ENCODE measurements at places on chromosomes 4 and X.

GRCh38 chr4:26490111-26490959 is at the start of gene CCKAR:
Gene CCKAR, minus strand, starts transcription at chr4:26490484. Its CDS starts 217 bp downstream, at chr4:26490267.
- DNase-seq, result no peak

GRCh38 chrX:52574416-52575275 is 57.8 kb upstream of the XAGE1B start:
- DNase-seq, result peak; percentile 1

DNA sequence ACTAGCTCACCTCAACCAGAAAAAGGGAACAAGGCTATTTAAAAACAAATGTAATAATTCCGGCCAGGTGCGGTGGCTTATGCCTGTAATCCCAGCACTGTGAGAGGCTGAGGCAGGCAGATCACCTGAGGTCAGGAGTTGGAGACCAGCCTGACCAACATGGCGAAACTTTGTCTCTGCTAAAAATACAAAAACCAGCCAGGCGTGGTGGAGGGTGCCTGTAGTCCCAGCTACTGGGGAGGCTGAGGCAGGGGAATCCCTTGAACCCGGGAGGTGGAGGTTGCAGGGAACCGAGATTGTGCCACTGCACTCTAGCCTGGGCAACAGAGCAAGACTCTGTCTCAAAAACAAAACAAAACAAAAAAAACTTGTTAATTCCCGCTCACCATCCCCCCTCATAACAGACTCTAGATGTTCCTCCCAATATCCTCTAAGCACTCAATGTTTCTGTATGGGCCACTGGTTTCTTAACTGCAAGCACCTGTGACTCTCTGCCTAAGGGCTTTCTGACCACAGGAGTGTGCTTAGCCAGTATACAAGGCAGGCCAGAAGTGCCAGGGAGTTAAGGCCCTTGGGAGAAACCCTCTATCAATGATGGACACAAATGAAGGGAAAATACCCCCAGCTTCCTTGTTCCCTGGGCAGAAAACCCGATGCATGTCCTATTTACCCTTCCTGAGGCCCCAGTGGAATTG is 21.0 kb upstream of the THOC2 start:
- no peak for DNase-seq

DNA sequence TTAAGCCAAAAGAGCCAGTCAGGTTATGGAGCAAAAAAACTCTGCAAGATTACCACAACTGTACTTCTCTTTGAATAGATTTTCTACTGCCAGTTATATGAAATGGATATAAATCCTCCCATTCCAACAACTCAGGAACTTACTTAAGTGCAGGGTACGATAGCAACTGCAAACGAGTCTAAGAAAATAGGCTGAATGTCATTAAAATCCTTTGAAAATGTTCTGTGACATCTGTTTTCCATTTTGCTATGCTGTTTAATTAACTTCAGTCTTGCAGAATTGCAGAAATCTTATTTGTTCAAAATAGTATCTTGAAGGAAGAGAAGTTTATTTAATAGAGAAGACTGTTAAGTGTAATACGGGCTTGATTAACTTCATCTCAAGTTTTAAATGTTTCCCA is 243.8 kb downstream of the PALLD start:
- DNase-seq, result no peak

DNA sequence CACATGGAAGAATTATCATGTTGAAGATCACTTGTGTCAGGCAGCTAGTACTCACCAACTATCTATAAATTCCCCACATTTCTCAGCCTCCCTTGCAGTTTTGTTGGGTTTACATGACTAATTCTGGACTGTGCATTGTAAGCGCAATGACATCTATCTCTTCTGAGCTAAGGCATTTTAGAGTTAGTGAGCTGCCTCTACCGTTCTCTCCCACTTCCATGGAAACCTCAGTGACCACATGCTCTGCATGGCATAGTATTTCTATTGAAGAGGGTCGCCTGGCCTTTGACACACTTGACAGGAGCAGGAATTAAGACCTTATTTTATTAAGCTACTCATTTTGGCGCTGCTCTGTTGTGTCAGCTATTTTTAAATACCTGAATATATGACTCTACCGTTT is 67.5 kb upstream of the NPY2R start:
- no peak for DNase-seq

GRCh38 chr4:25901030-25901430 is 13.0 kb upstream of the SMIM20 start:
- DNase-seq, result no peak

DNA sequence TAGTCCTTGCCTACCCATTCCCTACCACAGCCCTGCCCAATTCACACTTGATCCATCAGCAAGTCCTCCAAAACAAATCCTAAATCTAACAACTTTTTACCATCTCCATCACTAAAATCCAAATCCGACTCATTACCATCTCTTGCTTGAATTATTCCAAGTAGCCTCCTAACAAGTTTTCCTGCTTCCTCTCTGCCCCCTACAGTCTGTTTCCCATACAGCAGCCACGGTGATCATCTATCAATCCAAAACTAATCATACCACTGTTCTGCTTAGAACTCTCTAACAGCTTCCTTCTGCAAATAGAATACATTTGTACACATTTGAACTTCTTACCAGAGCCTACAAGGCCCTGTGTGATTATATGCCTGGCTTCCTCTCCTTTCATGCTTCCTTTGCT is 133.0 kb downstream of the SHROOM4 start:
- no peak for DNase-seq

GRCh38 chr4:18213576-18214198 is 192.1 kb upstream of the LCORL start:
- no peak for DNase-seq

- no peak for DNase-seq
Observed at GRCh38 chr4:150855981-150856510, 159.0 kb downstream of the LRBA start.

DNA sequence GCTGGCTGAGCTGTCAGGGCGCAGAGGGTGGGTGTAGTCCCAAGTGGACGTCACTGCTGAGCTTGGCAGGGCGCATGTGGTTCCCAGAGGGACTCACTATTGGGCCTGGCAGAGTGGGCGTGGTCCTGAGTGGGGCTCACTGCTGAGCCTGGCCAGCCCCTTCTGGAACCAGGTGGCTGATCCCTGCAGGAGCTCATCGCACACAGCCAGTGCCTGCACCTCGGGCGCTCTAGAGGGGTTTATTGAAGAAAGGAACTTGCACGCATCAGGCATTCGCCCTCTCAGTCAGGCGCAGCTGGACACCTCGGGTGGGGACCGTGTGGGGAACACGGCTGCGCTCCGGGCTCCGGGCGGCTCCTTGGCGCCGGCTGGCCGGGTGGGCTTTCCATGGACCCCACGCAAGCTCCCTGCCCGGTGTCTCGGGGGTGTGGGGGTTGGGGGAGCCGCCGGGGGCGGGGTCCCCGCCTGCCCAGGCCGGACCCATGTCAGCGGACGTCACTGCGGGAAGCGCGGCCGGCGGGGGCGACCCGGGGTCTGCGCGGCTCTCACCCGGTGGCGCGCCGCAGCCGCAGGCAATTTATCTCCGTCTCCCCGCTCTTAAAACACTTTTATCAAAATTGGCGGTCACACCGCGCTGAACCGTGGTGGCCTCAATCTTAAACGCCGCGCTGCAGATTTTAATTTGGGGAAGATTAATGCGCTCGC is 65.4 kb upstream of the NKX1-1 start:
- no peak for DNase-seq

GRCh38 chrX:154471839-154472684 is 7.0 kb downstream of the LAGE3 start:
- DNase-seq, result no peak

DNA sequence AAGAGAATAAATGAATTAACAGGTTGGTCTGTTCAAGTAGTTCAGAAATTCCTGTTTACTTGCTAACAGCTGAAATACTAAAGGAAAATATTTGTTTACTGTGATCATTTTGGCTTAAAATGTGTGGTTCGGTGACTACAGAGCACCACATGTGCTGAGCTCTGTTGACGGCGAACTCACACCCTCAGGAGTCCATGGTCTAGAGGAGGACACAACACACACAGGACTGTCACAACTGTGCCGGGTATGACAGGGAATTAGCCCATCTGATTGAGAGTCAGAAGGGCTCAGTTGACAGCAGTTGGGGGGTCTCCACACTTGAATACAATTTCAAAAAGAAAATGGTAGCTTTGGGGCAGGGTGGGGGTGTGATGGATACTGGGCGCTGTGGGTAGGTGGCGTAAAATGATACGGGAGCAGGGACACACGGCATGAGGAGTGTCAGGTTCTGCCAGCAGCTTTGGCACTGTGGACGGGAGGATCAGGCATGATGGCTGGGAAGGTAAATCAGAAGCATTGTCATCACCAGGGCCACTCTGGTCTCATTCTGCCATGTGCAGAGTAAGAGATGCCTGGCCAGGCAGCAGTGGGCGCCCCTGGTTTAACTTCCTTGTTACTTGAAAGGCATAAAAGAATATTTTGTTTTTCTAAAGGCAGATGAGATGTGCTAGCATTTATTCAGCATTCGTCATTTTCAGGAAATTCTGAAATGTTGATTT is 33.3 kb downstream of the CLDN22 start:
- DNase-seq, result no peak

GRCh38 chr4:56821381-56822243 is at the start of gene SPINK2:
Gene SPINK2, minus strand, starts transcription at chr4:56821701. Its CDS starts 39 bp downstream, at chr4:56821662.
- peak; percentile 72 for DNase-seq

DNA sequence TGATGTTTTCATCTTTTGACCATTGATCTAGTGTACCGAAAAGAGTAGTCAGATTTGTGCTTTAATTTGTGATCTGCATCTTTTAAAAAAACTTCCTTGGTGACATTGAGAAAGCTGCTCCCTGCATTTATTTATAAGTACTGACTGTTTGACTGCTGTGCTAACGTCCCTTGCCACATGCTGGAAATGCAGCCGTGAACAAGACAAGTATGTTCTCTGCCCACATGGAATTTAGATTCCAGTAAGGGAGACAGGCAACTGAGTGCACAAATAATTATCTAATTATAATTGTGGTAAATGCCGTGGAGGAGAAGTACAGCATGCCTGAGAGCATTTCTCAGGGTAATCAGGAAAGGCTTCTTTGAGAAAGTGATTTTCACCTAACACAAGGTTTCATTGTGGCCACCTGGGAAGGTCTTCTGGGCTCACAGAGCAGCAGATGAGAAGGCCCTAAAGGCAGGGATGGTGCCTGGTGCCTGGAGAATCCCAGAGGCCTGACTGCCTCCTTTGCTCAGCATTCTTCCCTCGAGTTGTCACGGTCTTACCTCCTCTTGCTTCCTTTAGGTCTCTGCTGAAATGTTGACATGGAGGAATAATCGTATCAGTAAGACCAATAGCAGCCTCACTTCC is 55.8 kb downstream of the PTTG2 start:
- DNase-seq, result no peak

GRCh38 chr4:156829201-156829873 is 142.3 kb downstream of the PDGFC start:
- DNase-seq, result no peak

- no peak for DNase-seq
Observed at GRCh38 chr4:185761352-185762235, 50.4 kb downstream of the SORBS2 start.

DNA sequence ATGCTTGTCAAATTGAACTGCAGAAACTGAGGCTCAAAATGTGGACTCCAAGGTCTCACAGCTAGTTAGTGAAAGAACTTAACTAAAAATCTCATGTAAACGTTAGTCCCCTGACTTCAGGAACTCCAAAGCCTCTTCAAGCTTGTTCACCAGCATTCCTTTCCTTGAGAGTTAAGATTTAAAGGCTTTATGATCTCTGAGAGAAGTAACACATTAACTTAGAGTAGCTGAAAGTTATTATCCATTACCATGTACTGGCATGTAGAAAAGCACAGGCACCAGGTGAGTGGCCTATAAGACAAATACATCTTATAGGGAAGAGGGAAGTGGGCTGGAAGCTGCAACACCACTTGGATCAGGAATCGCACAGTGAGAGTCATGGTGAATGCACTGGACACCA is 15.3 kb downstream of the PARM1 start:
- DNase-seq, result no peak

- no peak for DNase-seq
Observed at GRCh38 chrX:78124307-78124706, 15.1 kb downstream of the TAF9B start.

DNA sequence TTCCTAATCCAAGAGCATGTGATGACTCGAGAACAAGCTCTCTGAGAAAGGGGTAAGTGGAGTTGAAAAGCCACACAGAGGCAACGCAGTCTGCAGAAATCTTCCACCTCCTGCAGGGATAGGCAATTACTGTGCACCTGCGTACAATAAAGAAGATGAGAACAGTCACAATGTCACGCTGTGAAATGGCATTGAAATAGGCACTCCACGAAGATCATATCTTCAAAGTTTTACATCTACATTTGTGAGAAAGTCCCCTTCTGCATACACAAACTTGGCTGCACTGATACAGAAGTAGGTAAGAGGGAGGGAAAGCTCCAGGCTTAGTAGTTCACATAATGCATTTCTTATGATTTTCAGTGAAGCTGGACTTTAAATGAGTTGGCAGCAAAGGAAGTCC is 27.1 kb downstream of the DDX60L start:
- peak; percentile 9 for DNase-seq

DNA sequence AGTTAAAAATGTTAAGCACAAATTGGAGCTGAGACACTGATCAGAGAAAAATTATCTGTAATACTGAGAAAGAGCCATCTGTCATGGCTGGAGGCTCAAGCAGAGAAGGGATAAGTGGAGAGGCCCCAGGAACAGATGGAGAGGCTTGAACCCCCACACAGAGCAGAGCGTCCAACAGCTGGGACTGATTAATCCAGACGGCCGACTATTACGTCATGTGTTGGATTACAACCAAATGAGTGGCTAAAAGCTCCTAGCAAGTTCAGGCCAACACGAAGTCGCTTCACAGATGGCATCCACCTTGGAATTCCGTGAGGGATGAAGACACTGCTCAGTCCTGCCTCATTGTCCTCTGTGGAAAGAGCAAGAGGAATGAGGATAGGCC is 57.7 kb upstream of the ATXN3L start:
- no peak for DNase-seq

DNA sequence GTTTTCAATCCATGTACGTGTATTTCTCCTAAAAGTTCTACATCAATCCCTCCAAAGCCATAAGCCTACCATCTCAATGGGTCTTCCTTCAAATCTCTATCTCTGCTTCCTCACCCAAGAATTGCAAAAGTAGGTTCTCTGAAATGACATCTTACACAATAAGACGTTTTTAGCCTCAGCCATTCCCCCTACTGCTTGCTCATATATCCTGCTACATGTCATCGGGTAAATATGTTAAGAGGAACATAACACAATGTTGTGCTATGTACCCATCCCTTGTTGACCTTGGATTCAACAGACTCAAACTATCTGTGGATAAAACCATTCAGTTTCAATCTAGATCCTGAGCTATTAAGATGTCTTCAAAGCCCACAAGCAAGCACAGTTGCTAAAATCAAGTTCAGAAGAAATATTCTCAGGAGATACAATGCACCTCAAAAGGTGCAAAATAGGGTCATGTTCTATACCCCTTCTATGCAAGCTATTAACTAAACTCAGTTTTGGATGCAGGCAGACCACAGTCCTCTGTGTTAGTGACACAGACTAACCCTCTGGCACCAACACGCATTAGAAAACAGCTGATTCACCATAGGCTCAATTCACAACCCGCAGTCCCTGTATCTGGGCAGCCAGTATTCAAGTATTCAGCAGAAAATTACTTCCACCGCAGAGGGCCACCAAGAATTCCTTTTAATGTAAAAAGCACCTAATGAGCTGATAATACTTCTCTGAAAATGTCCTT is 56.8 kb downstream of the CD99L2 start:
- no peak for DNase-seq
